ENCODE measurements at places on chromosomes 2 and 18.

- no peak for DNase-seq
These were observed 21.3 kb upstream of the COPS8 start for GRCh38 chr2:237064203-237065070.

GRCh38 chr2:131394147-131394931 lies 30.4 kb upstream of the RAB6D start:
- DNase-seq = no peak

GRCh38 chr18:32096946-32097345 lies 5.3 kb downstream of the RNF138 start:
- no peak for DNase-seq

DNA sequence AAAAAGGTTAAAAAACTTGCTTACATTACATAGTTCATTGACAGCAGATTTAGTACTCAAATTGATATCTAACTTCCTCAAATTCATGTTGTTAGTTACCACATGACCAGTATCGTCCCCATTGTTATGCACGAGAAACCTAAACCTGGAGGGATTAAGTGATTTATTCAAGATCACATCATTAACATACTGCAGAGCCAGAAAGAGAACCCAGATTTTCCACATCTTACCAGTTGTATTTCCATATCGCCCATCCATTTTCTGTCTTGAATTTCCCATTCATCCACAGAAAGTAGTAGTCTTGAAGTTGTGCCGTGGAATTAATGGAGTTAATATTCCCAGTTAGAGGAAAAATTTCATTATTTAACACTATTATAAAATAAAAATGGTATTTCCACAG lies 512.0 kb downstream of the METTL4 start:
- DNase-seq = no peak

GRCh38 chr18:9494778-9495331 lies 19.5 kb downstream of the RALBP1 start:
- DNase-seq = no peak

- no peak for DNase-seq
These were observed 10.2 kb upstream of the FAP start for GRCh38 chr2:162253435-162253834.

DNA sequence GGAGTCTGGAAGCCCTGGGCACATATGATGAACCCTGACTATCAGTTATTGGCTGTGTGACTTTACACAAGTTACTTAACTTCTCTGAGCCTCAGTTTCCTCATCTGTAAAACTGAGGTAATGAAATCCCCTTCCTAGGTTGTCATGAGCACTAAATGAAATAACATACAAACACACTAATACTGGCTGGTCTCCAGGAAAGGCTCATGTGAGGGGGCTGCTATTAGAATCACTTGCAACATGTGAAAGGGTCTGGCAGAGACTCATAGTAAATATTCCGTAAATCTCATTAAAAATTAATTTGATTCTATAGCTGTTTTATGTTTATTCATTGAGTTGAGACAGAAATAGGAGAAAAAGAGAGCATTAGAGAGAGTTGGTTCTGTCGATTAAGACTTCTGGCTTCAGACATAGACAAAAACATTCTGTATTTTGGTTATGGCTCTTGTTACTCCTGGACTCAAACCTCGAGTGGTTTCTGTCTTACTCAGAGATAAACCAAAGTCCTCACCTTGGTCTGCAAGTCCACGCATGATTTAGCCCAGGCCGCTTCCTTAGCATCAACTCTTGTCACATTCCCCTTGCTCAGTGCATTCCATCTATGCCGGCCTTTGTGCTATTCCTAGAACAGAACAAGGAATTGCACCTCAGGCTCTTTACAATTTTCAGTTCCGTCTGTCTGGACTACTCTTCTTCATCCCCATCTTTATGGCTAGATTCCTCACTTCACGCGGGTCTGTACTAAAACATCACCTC lies 139.1 kb downstream of the NXPH2 start:
- no peak for DNase-seq

- no peak for DNase-seq
These were observed 207.1 kb upstream of the SPOPL start for GRCh38 chr2:138294451-138294850.

- DNase-seq = no peak
These were observed 357.2 kb upstream of the MYT1L start for GRCh38 chr2:2688254-2688653.

GRCh38 chr2:30860726-30861125 lies 53.5 kb upstream of the CAPN13 start:
- no peak for DNase-seq

- DNase-seq = no peak
These were observed 104.6 kb upstream of the EPHA4 start for GRCh38 chr2:221676566-221677172.

- no peak for DNase-seq
These were observed 144.2 kb upstream of the NABP1 start for GRCh38 chr2:191533693-191534180.

DNA sequence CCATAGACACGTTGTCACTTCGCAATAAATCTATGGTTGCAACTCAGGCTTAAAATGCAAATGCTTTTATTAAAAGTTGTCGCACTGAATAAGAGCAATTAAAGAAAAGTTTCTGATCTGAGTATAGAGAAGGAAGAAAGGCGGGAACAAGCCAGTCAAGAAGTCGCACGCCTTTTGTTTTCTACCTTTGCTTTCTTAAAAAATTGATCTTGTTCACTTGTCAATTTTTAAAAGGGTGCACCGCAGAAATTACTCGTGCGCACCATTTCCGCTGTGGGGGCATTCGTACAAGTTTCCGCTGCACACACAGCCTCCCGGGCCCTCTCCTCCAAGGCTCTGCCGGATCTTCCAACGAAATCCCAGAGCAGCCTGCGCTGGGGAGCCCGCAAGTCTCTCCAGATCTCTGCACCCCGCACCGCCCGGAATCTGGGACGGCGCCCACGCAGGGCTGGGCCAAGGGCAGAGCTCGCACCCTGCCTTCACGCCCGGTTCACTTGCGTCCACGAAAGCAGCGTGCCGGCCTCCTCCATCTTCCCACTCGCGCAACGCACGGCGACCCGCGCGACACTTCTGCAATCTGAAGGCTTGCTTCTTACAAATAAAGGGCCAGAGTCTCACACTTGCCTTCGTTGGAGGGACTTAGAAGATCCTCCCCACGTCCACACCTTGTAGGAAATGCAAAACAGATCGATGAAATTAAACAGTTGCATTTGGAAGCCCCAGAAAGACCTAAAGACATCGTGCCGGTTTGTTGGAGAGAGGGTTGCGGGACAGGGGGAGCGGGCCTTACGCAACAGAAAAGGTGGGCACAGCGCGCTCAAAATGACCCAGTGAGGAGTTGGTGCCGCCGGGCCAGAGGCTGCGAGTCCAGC lies 2.6 kb upstream of the SALL3 start:
- no peak for DNase-seq

- no peak for DNase-seq
These were observed 318.2 kb downstream of the TNS1 start for GRCh38 chr2:217684431-217685254.

GRCh38 chr2:118668431-118669424 lies 178.7 kb downstream of the EN1 start:
- DNase-seq = no peak

GRCh38 chr2:173064151-173064805 lies 11.4 kb upstream of the MAP3K20 start:
- DNase-seq = no peak

GRCh38 chr2:37920570-37920969 lies 4.5 kb upstream of the RMDN2 start:
- no peak for DNase-seq

DNA sequence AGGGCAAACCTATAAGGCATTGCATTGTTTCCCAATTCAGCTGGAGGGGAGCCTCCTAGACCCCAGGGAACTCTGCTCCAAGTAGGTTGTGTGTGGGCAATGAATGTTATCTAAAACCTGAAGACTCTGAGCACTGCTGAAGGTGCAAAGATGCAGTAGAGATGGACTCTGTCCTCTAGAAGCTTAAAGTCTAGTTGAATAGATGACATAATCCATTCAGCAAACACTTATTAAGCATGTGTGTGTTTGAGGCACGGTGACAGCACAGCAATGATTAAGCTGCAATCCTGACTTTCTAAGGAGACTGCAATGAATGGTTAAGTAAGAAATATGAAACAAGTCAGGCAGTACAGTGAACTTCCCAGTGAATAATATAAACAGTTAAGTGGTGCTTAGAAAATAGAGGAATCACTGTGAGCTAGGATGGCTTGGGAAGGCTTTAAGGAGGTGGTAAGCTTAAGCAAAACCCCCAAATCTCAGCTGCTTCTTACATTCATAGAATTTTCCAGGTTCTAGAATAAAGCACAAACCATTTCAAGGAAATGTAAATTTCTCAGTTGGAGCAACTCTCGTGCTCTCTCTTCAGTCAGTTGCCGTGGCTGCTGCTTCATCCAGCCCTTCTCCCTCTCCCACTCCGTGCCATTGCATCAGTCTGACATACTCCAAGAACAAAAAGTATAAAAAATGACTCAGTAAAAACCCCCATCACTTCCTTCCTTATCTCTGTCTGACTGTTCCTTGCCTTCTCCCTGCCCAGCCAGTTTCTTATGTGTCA lies 19.1 kb downstream of the MXD1 start:
- DNase-seq = no peak

- DNase-seq = no peak
These were observed 327.5 kb downstream of the KIAA1328 start for GRCh38 chr18:37156330-37156942.

GRCh38 chr2:64859312-64860212 lies 129.6 kb upstream of the SLC1A4 start:
- DNase-seq = peak; percentile 58

- no peak for DNase-seq
These were observed 36.9 kb downstream of the RPL37A start for GRCh38 chr2:216535454-216535995.

- no peak for DNase-seq
These were observed 216.9 kb downstream of the MYO3B start for GRCh38 chr2:170394641-170395387.

DNA sequence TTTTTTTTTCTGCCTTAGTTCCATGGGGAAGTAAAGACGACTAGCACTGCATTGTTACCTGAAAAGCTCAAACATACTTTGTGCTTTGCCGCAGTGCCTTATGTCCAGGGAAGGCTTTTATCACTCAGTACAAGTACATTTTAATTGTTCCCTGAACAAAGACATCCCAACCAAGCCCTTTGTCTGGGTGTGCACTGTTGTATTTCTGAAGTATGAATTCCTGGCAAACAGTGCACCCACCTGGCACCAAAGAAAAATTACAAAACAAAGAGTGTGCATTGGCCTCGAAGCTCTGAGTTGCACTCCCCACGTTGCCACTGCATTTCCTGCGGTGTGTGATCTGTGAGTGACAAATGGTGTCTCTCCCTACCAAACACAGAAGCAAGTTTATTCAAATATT lies 858.5 kb upstream of the PIK3C3 start:
- DNase-seq = no peak

DNA sequence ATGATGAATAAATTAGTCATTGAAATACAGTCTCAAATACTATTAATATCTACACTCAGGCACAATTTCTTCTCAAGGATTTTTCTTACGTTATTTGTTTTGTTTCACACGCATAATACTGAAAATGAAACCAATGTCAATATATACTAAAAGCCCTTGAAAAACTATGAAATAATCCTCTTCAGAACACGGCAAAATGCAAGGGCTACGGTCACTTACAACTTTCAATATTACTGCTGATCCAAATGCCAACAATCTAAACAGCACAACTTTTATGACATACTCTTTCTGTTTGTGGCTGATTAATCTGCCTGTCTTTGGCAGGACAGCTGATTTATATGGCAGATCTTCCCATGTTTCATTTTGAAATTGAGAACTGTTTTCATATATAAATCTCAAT lies 68.3 kb downstream of the LRPPRC start:
- DNase-seq = no peak

DNA sequence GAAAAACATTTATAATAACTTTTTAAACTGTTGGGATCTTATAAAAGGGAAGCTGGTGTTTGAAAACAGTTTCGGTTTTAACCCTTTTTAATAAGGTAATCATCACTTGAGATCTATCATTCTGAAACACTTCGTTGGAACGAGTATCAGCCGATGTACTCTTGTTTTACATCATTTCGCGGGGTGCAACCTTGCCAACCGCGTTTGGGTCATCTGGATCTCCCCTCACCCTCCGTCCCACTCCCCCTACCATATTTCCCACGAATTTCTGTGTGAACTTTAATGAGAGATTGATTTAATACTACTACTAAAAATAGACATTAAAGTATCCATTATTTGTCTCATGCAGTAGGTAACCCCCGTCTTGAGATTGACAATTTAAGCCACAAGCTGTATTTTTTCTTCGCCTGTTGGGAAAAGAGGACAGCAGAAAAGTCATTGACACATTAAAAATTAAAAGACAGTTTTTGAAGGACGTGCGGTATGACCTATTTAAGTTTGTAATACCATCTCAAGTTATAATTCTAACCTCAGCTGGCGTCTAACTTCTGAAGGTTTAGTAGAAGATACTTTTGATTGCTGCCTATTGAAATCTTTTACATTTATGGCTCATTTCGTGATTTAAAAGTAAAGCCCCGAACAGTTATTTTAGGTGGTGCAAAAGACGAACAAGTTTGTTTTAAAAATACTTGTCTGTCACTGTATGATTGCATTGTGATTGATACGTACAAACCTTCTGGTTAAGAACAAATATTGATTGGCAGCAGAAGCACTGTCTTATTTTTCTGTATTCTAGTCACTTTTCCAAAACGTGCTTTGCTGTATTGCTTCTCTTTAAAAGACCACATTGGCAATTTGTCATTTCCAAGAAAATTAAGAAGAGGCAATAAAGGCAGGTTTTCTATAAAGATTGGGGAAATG lies 1.5 kb downstream of the CREB1 start:
- no peak for DNase-seq

Measured in germinal center (tissue), 1 donor.